ENCODE measurements at places on chromosomes 7 and 10.

DNA sequence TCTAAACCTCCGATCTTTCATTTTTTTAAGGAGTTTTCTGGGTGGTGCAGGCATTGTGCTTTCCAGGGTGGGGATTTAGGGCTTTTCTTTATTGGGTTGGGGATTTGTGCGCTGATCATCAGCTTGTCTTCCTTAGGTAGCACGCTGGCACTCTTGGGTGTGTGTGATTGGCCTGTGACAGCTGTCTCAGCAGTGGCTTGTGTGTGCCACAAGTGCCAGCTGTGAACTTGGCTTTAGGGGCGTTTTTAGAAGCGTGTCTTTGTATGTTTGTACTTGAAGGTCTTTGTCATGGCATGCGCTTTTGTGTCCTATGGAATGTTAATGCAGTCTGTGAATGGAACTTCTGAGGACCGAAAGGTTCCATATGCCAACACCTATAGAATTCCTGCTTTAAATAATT lies 788 bp downstream of the AKAP9 start:
- DNase-seq = peak; percentile 15

- DNase-seq = no peak
These were observed 51.7 kb downstream of the ZNF438 start for GRCh38 chr10:30979956-30980355.

DNA sequence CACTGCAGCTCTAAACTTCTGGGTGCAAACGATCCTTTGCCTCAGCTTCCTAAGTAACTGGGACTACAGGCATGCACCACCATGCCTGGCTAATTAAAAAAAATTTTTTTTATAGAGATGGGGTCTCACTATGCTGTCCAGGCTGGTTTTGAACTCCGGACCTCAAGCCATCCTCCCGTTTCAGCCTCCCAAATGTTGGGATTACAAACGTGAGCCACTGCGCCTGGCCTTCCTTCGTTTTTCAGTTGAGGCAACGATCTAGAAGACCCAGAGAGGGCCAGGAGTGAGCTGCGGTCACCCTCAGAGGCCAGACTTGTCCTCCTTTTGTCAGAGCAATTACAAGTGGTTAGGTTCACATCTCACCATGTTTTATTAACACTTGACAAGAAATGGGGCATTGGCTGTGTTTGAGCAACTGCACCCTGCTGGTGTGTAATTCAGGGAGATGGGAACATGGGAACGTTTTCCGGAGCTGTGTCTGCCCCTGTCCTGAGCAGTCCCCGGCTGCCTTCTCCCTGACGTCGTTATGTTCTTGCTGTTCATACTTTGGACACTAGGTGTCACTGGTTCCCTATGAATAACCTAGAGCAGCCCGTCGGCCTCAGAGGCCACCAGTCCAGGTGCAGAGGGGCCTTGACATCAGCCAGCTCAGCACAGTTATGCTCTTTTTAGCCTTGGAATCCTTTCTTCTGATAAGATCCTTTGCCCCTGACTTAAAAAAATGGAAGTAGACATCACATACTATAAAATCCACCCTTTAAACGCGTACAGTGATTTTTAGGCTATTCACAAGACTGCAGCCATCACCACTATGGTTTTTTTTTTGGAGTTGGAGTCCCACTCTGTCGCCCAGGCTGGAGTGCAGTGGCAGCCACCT lies 375.0 kb downstream of the TYW1 start:
- DNase-seq = peak; percentile 1

DNA sequence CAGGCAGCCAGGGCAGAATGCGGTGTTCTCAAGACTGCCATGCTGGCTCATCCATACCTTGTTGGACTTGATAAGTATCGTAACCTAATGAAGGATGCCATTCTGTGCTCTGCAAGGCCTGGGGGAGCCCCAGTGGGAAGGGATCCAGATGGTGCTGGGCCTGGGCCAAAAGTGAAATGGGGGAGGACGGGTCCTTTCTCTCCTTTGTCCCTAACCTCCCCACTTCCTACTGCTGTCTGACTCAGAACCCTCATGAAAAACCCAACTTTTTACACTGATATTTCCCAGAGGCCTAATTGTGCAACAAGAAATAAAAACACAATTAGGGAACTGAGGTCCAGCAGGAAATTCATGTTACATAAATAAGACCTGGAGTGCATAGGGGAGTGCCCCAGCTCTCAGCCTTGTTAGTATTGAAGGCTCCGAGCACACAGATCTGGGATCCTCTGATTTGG lies 193.7 kb upstream of the SVIL start:
- no peak for DNase-seq

GRCh38 chr7:35390146-35390545 lies 136.2 kb upstream of the TBX20 start:
- DNase-seq = no peak

DNA sequence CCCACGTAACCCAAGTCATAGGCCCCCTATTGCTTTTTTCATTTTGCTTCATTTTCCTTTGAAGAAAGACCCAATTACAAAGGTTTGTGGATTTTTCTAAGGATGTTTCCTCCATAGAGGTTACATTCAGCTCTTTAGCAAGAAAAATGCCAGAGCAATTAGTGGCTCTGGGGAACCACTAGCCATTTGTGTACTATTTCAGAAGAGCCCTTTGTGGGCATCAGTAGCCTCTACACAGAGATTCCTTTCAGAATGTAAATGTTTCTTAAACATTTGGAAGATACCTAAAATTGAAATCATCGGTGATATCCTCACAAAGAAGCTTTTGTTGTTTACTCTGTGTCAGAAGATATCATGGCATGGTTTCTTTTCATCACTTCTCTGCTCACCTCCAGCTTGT lies 291.0 kb upstream of the KMT2E start:
- DNase-seq = no peak

DNA sequence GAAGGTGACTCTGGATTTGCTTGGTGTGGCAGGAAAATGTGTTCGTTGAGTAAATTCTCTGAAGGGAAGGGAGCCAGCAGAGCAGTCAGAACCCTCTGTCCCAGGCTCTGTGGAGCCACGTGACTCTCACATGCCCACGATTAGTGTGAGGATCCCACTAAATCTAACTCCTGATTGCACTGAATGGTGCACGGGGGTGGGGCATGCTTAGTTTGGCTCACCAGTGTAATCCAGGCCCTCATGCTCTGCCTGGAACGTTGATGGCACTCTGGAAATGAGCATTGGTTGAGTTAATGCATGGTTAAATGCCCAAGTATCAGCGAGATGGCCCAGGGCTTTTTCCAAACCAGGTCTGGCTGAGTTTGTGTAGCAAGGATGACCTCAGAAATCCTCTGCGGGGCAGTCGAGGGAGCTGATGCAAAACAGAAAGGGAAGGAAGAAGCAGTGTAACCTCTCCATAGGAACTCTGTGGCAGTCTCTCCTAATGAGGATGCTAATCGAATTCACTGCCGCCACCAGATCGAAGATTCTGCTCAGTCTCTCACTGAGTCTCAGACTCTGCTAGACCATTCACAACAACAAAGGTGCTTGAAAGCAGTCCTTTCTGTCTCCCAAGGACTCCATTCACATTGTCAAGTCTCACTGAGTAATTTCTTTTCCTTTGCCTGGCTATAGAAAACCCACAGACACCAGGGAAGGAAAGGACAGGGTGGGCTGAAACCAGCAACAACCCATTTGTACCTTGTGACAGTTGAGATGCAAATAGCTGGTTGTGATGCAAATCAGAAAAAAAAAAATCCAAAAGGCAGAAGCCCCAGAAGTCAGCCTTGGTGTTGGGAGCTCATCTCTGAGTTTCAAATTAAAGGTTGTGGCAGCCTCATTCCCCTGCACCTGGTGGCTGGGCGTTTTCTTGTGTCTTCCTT lies 98.1 kb downstream of the C10orf105 start:
- DNase-seq = no peak

Measured in activated effector memory CD4-positive, alpha-beta T cell treated with Interleukin-2 at 50 U/mL for 16 hours (primary cell).